ENCODE measurements at places on chromosomes 2 and 18.

DNA sequence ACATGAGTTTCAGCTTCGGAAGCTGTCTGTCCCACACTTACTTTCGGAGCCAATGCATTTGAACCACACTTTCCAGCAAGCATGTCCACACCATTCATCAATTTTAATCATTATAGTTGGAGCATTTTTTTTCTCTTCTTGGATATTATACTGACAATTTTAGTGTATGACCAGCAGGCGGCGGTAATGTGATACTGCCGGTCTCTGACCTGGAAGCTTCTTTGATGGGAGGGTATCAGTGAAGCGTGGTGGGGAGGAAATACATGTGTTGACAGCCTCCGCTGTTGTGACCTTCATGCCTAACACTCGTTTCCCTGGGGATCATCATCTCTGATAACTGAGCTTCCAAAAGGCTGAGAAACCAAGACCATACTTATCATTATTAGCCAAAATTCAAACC is 231.7 kb downstream of the GBX2 start:
- DNase-seq = no peak

DNA sequence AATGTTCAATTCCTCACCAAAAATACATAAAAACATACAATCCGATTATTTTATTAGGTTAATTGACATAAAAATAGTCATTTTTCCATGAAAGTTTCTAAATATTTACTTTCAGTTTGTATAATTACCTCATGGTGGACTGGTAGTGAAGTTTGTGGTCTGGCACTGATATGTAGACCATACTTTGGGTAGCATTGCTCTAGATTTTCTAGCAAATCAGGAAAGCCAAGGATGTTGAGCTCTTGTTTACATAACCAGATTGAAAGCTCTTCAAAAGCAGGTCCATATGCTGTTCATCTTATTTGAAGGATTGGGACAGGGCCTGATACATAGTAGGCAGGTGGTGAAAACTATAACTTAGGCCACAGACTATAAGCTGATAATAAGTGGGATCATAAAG is 61.8 kb downstream of the COMMD1 start:
- DNase-seq = no peak

DNA sequence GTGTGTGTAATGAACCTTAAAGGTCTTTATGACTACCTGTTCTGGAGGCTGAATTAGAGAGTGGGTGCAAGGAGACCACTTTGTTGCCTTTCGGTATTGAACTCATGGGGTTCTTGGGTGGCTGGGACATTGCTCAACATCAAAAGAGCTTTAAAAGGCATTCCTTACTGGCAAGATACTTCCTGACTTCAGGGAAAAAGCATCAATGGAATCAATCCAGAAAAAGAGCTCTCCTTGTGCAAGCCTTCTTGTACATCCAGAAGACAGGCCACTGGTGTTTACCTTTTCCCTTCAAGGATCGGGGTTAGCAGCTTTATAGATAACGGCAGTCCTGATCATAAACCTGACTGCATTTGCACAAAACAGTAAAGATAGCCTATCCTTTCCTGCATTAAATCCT is 9.5 kb downstream of the PNO1 start:
- DNase-seq = no peak

GRCh38 chr2:696999-697627 is 19.9 kb upstream of the TMEM18 start:
- no peak for DNase-seq

DNA sequence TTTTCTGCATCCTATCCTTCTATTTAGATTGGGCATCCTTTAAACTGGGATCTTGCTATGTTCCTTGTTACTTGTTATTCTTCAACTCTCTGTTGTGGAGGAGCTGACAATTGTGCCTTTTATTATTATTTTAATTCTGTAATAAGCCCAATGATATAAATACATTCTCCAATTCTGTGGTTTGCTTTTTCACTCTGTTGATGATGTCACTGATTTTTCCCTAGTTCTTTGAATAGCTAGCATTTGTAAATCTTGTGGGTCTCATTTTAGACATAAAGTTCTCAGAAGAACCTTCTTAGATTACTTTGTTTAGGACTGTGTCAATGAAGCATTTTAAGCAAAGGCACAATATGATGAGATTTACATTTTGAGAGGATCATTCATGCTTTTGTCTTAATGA is 79.5 kb upstream of the SLC8A1 start:
- no peak for DNase-seq

GRCh38 chr2:192546565-192546964 is 351.8 kb upstream of the TMEFF2 start:
- DNase-seq = no peak
